ENCODE measurements at places on chromosomes 4 and X.

- DNase-seq, result no peak
Observed at GRCh38 chr4:25949173-25949748, 35.2 kb downstream of the SMIM20 start.

DNA sequence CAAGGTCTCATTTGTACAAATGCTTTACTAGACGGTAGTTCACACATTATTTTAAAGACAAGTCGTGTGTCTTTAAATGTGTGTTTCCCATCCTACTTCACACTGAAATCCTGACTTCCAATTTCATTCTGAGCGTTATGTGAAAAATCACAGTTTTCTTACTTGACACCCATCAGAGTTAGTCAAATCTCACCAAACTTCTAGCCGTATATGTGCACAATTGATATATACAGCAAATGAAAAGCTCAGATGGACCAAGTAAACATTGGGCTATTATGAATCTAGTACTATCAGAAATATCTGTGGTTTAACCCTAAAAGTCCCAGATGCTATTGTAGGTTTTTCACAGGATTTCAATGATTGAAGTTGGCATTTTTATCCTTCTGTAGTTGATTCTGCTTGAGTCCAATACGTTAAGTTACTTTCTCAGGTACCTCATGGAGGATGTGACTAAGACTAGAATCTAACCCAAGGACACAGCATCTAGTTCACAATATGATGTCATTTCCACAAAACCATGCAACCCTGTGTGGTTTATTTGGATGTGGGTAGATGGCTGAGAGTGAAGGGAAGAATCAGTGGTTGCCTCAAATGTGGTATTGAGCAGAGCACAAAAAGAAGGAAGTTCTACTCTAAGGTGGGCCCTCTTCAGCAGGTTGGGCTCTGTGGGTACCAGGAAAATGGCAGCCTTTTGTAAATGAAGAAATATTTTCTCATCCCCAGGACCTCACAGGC, 22.1 kb upstream of the TRIM60 start:
- DNase-seq, result no peak

GRCh38 chr4:143575331-143575730, 61.8 kb downstream of the SMARCA5 start:
- DNase-seq, result no peak

DNA sequence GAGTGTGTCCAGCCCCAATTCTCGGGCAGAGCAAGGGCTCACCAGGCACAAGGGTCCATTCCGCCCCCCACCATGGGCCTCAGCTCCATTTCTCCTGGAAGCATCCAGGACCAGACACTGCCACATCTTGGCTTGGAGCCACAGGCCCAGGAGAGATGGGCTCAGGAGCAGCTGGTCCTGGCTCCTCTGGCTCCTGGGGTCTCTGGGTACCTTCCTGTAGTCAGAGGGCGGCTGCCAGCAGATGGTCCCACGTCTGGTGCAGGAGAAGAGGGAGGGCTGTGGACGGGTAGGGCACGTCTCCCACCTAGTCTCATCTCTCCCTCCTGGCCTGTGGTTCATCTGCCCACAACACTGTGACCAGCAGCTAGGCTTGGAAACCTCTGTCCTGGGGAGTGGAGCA, 8.0 kb downstream of the ATP2B3 start:
- no peak for DNase-seq

GRCh38 chr4:10183462-10183861, 66.9 kb upstream of the WDR1 start:
- no peak for DNase-seq

- no peak for DNase-seq
Observed at GRCh38 chr4:78047366-78047765, 9.8 kb upstream of the FRAS1 start.

DNA sequence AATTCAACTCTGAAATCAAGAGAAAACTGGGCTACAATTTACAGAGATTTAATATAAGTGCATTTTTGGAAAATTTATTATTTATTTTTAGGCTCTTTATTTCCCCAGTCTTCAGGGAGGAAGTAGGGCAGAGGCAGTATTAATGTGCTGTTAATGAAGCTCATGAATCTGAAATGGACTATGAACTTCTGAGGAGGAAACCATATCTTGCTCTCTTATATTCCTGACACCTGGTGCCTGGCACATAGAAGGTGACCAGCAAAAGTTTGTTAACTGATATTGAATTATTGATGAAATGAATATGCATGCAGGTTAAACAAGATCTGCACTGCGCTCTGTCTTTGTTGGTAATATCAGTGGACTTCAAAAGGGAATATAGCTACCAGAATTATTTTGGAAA, 55.1 kb downstream of the UGT8 start:
- DNase-seq, result no peak

- no peak for DNase-seq
Observed at GRCh38 chr4:56972809-56973208, 4.6 kb downstream of the NOA1 start.

DNA sequence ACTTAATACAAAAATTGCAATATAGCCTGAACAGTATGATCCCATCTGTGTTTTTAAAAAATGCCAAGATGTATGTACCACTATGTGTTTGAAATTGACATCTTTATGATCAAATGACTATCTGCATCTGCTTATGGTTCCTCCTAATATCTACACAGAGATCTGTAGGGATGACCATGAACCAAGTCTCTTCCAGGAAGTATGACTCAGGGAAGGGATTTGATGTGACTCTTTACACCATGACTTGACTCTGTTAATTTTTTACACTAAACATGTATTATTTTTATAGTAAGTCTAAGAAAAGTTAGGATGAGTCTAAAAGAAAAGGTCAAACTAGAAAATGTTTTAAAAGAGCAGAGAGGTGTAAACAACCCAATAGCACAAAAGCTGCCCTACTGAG, 164.0 kb downstream of the SH3KBP1 start:
- no peak for DNase-seq

GRCh38 chrX:24260842-24261550, 52.9 kb downstream of the SUPT20HL2 start:
- DNase-seq, result no peak

GRCh38 chr4:54215379-54216077, 13.6 kb upstream of the PDGFRA start:
- DNase-seq, result no peak

DNA sequence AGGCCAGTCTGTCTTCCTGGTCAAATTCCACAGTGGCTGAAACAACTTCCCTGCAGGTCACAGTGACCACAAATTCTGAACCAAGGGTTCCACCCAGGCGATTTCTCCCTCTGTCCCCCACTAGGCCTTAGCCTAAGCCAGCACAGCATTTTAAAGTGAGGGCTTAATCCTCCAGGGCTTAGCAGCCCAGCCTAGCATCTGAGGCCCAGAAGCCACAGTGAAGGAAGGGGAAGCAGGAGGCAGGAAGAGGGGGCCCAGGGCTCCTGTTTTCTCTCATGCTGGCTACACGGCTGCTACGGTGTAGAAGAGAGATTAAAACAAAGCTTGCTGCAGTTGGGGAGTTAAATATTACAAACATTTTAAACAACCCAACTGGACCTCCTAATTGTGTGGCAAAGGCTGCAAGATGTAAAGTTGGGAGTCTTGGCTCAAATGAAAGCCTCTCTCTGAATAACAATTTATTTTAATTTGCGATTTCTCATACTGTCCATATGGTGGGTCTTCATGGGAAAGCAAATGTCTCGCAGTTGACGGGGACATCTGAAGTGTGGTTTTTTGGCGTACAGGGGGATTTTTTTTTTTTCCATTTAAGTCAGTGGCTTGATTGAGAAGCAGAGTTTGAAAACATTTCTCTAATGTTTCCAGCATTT, 170.8 kb upstream of the RAI2 start:
- DNase-seq, result no peak

GRCh38 chr4:91037951-91038350, 910.8 kb downstream of the CCSER1 start:
- no peak for DNase-seq

DNA sequence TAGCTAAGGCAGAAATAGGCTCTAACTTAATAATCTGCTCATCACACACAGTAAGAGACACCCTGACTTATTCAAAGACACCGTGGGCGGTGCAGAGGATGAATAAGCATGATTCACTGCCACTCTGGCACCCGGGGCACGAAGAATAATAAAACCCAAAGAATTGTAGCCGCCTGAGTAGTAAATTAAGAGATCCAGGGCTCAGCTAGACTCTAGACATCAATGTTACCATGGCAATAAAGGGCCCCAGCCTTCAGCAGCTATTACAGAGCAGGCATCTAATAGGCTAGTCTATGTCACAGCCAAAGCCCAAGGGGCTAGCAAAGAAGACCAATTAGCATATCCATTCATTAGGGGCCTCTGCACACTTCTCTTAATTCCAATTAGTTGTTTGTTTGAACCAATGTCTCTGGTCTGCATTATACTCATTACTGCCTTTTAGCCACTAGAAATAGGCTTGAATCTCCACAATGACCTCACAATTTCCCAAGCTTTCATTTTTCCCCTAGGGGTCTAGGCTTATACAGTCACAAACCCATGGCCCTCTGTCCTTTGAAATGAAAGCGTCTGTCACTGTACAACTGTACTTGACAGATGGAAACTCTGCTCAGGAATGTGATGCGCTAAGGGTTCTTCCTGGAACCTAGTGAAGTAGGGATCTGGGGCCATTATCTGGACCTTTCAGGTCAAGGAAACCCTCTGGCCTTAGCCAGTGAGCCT, 3.0 kb upstream of the ATP1B4 start:
- no peak for DNase-seq

GRCh38 chr4:94285666-94286065, 57.0 kb downstream of the HPGDS start:
- DNase-seq, result no peak

DNA sequence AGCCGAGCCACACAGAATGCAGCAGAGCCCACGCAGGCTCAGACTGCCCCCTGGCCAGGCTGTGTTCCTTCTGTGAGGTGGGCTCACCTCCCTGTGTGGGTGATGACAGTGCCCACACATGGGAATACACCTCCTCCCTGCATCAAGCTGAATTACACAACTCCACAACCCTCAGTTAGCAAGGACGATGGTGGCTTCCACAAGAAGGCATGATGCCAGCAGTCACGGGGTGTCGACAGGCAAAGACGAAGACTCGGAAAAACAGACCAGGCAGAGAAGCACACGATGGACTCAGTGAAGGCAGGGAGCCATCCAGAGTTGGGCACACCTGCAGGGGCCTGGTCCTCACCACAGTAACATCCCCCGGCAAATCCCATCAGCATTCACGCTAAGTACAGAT, 12.1 kb downstream of the LETM1 start:
- no peak for DNase-seq

DNA sequence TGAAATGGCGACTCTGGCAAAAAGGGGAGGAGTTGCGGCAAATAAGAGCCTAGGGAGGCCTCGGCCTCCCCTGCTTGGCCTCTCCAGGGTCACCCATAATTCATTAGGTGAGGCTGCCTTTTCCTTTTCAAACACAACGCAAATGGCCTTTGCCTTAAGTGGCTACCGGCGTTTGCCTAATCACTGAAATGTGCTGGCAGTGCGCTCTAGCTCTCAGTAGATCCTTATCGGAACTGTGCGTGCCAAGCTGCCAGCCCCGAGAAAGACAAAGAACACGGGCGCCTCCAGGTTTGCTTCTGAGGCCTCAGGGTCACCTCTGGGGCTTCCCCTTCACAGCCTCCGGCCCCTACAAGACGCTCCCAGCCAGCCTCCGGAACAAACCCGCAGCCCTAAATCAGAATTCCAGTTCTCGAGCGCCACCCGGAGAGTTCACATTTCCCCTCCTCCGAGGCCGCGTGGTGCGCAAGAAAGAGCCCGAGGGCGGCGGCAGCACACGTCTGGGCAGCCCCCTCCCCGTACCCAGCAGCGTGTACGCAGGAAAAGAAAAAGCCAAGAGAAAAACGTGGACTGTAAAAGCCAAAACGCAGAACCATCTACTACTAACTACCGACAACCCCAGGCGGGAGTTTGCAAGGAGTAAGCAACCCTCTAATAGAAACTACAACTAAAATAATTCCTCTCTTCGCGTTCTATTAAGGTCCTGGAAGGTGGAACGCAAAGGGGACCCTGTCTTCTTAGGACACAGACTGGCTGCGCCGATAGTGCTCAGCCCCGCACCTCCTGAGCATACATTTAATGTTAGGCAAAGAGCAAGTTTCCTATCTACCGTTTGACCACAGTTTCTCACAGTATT, 76.5 kb upstream of the BCOR start:
- DNase-seq, result no peak

- peak; percentile 75 for DNase-seq
Observed at GRCh38 chr4:120517966-120518365, 404.6 kb downstream of the PRDM5 start.

- no peak for DNase-seq
Observed at GRCh38 chrX:550514-550913, 80.1 kb upstream of the SHOX start.

DNA sequence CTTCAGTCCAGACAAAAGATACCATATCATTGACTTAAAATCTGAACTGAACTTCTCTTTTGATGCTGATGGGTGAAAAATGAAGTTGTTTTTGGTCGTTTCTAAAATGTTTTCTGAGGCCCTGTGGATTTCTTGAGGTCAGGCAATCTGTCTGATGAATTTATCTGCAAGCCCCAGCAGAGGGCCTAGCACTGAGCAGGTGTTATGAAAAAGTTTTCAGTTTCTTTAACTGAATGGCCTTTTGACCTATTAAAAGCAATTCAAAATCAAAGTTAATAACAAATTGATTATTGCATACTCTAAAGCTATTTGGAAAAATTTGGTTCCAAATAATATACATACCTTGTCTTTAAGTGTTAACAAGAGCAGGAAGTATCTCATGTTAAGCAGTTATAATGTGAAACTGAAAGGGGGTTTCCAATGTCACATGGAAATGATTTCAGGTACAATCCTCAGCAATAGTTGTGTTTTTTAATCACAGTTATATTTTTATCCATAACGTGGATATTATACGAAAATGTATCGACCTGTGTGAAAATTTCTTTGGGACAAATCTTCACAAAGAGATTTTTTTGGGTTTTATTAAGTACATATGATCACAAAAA, 285.0 kb downstream of the SPANXN1 start:
- no peak for DNase-seq

DNA sequence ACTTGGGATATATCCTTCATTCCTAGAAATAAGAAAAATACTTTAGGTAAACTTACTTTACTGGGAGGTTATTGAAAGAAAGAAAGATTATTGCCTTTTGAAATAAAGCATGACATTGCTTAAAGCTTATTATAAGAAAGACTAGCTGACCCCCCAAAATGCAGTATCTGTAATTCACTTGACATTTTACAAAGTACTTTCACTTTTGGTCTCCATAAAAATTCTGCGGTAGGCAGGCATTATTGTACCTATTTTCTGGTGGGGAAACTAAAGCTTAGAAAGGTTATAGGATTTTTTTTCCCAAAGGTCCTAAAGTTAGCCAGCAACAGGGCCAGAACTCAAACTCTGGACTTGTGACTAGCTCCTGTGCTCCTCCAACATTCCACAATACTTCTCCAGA, 29.7 kb upstream of the TXK start:
- no peak for DNase-seq

DNA sequence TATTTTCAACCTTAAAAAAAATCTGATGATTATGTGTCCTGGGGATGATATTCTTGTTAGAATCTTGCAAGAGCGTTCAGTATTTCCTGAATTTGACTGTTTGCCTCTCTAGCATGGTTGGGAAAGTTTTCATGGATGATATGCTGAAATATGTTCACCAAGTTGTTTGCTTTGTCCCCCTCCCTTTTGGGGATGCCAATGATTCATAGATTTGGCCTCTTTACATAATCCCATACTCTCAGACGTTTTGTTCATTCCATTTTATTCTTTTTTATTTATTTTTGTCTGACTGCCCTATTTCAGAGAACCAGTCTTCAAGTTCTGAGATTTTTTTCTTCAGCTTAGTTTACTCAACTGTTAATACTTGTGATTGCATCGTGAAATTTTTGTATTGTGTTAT, 415.1 kb downstream of the FAM47B start:
- DNase-seq, result no peak

Measured in AG08396 (cell line).